ENCODE measurements at places on chromosomes 6 and 20.

DNA sequence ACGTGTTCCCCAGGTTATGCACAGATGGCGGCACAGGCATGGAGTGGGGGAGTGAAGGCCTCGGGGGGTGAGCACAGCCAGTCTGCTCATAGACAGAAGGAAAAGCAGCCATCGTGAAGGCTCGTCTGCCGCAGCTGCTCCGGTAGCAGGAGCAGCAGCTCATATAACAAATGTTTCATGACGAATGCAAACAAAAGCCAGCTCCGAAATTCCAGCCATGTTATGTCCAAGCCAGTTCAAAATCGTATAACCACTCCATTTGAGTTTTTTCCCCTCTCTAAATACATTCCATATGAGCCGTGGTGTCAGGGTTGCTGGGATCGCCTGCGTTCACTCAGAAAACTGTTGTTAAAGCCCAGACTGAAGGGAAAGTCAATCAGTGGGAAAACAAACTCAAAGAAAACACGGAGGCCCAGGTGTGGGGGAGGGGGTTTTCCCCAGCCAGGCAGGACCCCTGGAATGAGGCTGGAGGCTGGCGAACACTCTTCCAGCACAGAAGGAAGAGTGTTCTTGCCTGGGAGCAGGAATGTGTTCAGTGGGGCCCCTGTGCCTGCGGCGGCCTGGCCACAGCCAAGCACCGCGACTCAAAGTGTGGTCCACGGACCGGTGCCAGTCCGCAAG lies 280.4 kb upstream of the TAB2 start:
- no peak for DNase-seq

- no peak for DNase-seq
Observed at GRCh38 chr6:116836606-116837342, 7.9 kb upstream of the GPRC6A start.

DNA sequence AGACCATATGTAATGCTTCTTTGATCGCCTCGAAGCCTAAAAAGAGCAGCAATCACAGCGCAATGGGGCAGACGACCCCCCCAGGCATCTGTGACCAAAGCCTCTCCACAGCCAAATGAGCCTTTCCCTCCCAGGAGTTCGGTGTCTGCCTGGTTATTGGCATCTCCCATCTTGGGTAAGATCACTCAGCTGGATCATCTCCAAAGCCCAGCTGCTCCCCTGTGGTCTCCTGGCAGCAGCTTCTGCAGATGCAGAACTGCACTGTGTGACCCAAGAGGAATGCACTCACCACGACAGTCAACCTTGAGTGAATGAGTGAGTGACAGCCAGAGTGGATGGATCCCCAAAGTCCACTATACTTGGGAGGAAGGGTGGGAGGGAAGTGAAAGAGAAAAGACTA lies 44.8 kb upstream of the IYD start:
- DNase-seq, result no peak

DNA sequence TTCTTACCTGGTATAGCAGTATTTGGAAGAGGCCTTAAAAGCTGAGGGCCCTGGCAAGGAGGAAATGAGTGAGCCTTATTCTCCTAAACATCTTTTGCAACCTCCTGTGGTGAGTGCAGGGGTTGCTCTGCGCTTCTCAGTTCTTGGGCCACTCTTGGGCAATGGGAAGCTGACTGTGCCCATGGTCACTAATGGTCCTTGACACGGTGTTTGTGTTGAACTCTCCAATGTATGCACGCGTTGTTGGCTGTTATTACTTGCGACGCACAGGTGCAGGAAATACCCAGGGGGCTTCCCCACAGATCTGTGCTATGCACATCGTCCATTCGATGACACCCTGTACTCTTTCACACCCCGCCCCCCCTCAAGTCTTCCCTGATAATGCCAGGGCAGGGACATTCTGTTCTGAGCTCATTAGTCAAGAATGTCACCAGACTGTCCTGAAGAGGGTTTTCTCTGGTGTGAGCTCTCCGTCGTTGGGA lies 79.7 kb downstream of the EDN1 start:
- peak; percentile 88 for DNase-seq

DNA sequence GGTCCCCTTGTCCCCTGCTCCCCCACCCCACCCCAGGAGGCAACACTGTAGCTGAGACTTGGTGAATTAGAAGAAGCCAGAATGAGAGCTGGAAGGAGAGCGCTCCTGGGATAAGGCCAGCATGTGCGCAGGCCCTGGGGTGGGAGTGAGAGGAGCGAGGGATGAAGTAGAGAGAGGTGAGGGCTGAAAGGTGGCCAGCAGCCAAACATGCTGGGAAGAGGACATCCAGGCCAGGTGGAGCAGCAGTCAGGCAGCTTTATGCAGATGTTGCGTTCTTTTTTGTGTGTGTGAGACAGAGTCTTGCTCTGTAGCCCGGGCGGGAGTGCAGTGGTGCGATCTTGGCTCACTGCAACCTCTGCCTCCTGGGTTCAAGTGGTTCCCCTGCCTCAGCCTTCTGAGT lies 2.2 kb upstream of the BPIFB1 start:
- DNase-seq, result no peak

DNA sequence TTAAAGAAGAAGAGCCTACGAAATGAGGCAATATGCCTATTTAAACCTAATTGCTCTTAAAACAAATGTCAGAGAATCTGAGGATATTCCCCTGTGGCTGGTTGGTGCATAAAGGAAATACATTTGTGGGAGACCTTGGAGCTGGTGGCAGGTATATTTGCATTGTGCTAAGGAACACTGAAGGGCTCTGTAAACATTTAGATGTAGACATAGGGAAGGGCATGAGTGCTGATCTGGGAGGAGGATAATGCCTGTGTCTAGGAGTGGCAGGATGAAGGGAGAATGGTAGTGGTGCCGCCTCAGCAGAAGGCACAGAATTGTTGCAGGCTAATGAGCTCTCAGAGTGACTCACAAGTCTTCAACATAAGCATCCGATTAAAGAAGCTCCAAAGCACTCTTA lies 85.8 kb downstream of the CD164 start:
- no peak for DNase-seq

- no peak for DNase-seq
Observed at GRCh38 chr6:82693094-82693493, 329.5 kb downstream of the TPBG start.

- DNase-seq, result no peak
Observed at GRCh38 chr20:19083136-19083621, 129.3 kb upstream of the SLC24A3 start.

GRCh38 chr20:53875452-53875851 lies 194.9 kb downstream of the BCAS1 start:
- peak; percentile 87 for DNase-seq

DNA sequence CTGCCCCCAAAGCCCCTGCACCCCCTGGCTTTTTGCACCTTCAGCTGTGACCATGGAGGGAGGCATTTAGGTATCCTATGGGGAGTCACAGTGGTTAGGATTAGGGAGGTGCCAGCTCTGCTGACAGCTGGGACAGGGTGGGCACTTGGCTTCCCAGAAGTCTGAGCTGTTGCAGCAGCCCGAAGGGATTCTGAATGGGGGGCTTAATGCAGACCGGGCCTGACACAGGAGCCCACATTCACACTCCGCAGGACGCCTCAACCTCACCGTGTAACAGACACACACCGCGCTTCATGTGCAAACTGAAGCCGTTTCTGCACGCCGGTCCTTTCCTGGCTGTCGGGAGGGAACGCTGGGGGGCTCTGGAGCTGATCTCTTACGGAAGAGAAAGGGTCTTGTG lies 1.9 kb downstream of the EBF4 start:
- no peak for DNase-seq

DNA sequence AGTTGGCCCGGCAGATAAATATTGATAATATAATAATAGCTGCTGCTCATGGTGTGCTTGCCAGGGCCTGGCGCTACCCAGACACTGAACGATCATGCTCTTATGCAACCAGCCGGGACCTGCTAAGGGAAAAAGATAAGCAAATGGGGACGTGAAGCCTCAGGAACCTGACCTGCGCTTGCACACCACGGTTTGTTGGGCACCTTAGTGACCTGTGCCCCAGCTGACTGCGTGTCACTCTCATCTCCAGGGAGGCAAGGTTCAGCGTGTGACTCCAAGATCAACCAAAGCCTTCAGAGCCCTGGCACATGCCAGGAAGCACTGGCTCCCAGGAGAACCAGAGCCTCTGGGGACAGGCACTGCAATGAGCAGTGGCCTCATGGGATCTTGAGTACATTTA lies 111.1 kb downstream of the AGPAT4 start:
- DNase-seq, result no peak

GRCh38 chr6:106628658-106629102 lies 618 bp downstream of the RTN4IP1 start:
- peak; percentile 11 for DNase-seq

DNA sequence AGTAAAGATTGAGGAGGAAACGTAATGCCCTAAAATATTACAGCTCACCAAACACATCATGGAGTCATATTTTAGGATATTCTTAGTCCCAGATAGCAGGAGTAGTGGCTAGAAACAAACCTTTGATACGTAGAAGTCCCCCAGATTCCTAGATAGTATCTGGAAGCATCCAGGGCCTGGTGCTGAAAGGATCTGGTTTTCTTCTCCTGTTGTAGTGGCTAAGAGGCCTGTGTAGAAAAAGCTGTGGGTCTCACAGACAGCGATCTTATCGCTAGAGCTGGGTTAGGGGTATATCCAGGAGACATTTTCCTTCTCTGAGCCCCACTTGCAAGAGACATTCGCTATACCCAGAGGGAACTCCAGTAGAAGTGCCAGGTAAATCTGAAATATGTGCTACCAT lies 139.9 kb downstream of the KCNQ5 start:
- no peak for DNase-seq

DNA sequence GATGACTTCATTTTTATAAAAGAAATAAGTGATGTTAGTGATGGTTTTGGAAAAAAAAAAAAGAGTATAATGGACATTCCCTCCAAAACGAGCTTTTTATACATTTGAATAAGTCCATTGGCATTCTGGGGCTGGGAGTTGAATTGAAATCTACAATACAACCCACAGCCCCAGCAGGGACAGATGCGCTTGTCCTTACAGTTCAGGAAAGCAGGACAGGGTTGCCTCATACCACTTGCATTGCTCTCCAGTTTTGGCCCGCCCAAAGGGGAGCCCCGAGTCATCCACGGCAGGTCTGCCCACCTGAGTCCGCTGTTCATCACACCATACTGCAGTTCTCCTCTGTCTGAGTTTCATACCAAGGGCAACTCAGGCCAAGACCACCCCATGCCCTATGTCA lies 46.2 kb downstream of the VAPB start:
- DNase-seq, result no peak

GRCh38 chr6:80196906-80197305 lies 90.4 kb downstream of the BCKDHB start:
- DNase-seq, result no peak

DNA sequence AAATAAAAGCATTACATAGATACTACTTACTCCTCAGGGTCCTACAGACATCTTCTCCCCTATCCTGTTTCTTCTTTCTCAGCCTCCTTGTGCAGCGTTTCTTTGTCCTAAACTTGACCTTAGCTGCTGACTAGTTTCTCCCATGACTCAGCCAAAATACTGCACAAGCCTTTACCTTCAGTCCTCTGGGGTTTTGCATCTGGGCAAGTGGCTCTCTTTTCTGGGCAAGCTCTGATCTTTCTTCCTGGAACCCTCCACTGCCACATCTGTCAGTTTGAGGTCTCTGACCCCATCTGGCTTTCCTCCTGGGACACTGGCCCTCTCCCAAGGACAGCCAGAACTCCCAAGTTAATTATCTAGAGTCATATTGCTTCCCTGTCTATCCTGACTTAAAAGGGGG lies 838.4 kb downstream of the DHX35 start:
- no peak for DNase-seq

- no peak for DNase-seq
Observed at GRCh38 chr6:49332781-49333180, 130.3 kb downstream of the MMUT start.

- peak; percentile 21 for DNase-seq
Observed at GRCh38 chr20:32651537-32651936, 22.2 kb downstream of the C20orf203 start.

GRCh38 chr20:39318911-39319310 lies 356.8 kb downstream of the DHX35 start:
- DNase-seq, result no peak

- peak; percentile 42 for DNase-seq
Observed at GRCh38 chr6:29011276-29011734, 6.2 kb upstream of the ZNF311 start.

- DNase-seq, result no peak
Observed at GRCh38 chr6:129607581-129608186, 102.3 kb downstream of the ARHGAP18 start.

DNA sequence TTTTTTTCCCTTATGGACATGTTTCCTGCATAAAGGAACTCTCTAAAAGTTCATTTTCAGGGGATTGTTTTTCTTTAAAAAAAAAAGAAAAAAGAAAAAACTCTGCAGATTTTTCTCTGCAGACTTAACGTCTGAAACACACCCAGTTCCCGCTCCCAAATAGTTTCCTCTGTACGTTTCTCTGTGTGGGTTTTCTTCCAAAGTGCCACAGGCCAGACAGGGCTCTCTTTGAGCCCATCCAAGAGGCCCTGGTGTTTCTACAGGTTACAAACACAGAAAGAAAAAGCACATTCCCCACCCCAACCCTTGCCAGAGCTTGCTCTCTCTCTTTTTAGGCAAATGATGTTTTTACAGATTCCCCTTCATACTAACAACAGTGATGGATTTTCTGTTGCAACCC lies 258.6 kb downstream of the FNDC1 start:
- DNase-seq, result no peak

DNA sequence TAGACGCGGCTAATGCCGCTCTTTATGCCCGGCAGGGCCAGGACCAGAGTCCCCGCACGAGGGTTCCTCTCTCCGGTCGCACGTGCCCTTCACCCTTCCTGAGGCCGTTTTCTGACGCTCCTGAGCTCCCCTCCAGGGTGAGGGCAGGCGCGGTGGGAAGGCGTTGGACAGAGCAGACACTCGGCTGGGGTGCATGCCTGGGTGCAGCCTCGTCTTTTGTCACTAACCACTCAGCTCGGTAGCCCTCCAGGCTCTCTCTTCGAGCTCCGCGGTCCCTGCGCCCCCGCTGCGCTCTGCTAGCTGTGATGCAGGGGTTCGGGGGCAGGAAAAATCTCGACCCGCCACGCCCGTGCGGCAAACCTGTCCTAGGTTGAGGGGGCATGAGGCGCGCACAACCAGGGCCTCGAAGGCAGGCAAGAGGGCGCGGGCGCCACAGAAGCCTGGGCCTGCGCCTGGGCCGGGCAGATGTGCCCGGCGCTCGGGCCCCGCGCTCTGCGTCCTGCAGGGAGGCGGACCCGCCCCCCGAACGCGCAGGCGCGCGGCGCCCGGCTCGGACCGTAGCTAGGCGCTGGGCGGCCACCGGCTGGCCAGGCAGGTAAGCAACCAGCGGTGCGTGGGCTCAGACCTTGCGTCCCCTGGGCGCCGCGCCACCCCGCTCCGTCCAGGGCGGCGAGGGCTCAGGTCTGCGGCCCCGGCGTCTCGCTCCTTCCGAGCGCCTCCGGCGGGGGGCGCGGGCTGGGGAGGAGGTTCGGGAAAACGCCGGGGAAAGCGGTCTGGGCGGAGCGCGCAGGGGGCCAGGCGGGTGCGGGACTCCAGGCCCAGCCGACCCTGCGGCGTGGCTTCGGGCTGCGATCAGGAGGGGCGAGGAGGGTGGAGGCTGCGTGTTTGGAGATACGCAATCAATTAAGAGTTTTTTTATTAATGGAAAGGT lies at the start of gene L3MBTL1:
L3MBTL1 (plus strand) TSS at position 548 of the 931 bp plus-strand sequence. CDS start 5,807 bp downstream, outside the sequence.
- DNase-seq, result peak; percentile 18

All from inflammatory macrophage treated with lipopolysaccharide for 4 hours (primary cell).